ENCODE measurements at places on chromosomes 11 and 22.

DNA sequence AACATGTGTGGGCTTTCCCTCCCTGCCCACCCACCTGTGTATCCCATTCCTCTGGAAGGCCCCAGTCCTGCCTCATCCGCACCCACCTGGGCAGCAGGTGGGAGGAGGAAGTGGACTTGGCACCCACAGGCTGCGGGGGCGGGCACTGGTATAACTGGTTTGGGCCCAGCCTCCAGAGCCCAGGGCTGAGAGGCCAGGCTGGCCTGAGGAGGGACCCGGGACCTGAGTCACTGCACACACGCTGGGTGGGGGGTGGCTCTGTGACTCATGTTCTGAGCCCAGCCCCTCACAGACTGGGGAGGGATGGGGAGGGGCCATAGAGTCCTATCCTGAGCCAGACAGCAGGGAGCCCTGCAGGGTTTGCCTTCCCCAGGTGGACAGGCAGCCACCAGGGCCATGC is 16.7 kb downstream of the PHLDA2 start:
- DNase-seq: peak; percentile 83

GRCh38 chr11:46319074-46319453 is 28.2 kb upstream of the DGKZ start:
- DNase-seq: no peak

DNA sequence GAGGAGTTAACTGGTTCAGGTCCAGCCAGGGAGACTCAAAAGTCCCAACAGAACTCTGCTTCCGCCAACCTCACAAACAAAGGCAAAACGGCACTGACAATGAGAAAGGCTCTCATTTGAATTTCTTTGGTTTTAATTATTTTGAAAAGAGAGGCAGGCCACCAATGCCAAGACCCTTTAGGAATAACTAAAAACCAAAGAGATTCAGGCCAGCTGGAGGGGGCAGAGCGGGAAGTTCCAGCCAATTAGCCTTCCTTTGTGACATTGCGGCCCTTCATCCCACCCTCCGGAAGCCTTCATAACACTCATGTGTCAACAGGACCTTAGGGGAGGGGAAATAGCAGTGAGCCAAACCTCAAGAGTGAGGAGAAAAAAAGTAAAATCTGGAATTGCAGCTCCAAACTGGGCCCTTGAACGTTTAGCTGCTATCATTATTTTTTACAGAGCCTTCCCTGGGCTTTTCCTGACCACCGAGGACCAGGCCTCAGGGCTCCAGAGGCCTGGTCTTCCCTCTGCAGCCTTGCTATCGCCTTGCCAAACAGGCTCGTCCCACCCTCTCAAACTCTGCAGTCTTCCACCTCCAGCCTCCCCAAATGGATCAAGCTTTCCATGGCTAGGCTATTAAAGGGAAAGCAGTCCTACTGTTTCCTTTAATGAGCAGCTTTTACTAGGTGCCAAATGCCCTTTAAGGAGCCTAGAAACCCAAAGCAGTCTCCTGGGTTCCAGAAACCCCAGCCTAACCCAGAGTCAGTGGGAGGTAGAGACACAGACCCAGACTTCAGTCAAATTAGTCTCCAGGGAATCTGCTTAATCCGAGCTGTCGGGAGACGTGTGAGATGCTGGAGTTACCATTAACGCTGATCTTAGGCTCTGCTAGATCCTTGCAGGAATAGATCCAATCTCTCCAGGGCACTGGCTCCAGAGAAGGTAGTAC is 114.2 kb downstream of the CCDC34 start:
- peak; percentile 81 for DNase-seq

DNA sequence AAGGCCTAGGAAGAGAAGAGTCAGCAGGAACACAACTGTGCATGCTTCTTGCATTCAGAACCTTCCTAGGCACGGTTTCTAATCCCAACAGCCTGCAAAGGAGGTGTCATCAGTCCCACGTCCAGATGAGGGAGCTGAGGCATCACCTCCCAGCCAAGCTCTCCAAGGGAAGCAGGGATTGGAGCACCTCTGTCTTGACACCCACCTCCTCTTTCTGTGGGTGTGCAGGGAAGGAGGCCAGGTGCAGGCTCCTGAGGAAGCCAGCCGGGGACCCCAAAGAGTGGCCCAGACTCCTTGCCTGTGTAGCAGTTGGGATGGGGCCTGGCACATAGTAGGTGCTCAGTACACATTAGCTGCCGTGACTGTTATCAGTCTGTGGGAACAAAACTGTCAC is 2.0 kb downstream of the PNPLA5 start:
- DNase-seq: peak; percentile 12

DNA sequence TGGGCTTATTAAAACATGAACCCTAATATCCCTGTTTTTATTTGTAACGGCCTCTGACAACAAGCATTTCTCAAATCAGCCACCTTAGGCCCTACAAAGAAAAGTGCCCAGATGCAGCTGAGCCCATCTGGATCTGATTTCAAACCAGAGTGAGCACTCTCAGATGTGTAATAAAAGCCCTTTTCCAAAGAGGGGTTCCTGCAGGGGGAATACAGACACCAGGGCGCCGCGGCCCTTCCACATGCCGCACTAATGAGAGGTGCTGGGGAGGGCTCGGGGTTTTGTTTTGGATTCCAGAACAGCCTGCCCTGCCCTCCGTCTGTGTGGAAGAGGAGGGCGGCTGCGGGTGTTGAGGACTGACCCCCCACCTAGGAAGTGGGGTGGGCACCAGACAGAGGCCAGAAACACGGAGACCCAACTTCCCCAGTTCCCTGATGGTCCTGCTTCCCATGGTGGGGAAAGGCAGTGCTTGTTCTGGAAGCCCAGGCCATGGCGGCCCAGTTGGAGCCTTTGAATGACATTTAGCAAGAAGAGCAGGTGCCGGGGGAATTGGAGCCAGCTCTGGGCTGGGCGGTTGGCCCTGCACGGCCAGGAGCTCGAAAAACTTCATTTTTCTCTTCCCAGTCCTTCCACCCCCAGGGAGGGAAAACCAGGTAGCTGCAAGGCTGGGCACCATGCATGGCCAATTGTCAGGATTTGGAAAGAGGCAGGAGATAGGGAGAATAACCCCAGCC is 63.7 kb downstream of the MACROD1 start:
- peak; percentile 73 for DNase-seq

DNA sequence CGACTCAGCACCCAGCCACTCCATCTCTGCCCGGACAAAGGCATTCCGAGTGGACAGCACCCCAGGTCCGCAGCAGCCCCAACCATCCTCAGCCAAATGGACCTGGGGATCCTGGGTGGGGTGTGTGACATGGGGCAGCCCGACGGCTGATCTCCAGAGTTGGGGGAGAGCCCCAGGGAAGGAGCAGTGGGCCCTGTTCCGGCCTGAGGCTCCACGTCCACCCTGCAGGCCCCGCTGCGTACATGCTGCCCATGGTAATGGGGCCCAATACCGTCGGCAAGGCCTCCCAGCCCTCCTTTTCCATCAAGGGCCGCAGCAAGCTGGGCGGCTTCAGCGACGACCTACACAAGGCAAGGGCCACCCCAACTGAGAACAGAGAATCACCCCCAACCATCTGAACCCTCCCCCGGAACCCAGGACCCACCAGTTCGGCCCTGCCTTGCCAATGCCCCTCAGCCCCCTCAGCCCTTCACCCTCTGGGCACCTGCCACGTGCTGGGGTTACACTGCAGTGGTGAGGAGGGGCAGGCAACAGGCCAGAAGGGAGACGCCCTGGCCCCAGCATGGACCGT is 5.4 kb downstream of the SCGB1C1 start:
- DNase-seq: no peak

- peak; percentile 91 for DNase-seq
These were observed 63.4 kb downstream of the NRXN2 start for GRCh38 chr11:64659417-64660144.

DNA sequence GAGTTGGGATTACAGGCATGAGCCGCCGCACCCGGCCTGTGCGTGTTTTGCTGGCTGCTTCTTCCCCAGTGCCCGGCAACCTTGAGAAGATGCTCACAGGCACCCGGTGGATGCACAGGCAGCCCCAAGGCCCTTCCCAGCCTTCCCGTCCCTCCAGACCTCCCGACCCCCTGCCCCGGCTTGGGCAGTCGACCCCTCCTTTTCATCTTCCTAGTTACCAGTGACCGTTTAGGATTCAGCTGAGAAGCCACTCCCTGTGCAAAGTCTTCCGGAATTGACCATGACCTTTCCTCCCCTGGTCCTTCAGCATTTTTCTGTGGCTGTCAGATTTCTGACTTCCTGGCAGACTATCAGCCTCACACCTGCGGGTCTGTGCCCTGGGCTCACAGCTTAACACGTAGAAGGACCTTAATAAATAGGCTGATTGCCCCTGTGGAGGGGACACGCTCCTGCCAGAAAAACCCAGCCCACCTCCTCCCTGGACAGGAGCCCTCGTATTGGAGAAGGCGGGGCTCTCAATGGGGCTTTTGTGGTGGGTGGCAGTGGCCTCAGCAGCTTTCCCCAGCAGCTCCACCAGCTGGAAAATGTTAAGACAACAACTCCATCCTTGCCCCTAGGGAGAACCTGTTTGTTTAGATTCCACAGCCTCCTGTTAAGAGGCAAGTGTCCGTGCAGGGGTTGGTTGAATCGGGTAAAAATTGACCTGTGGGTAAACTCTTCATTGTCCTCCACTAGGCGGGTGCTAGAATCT is 10.4 kb upstream of the ANO1 start:
- DNase-seq: no peak

DNA sequence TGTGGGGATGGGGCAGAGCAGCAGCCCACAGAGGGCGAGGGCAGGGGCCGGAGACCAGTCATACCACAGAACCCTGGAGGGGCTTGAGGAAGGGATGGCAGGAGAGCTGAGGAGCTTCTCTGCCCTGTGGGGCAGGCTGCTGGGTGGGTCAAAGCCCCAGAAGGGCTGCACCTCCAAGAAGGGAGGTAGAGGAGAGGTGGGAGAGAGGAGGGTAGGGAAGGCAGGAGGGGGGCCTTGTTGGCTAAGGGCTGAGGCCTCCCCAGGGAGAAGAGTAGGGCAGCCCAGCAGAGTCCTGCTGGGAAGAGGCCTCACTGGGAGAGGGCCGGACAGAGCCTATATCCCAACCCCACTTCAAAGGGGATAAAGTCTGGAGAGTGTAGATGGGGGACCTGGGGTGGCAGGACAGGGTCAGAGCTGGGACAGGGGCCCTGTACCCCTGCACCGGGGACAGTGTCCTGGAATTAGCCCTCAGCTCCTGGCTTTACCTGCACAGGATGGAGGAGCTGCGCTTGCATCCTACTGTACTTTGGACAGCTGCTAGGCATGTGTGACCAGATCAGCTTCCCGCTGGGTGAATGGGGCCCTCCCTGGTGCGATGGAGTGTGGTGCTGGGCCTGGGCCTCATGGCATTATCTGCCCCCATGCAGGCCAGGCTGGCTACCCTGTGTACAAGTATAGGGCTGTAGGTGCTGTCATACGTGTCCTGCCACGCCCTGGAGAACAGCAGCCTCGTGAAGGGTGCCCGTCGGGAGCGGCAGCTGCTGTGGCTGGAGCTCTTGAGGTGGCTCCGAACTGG is 7.3 kb downstream of the DGCR6L start:
- DNase-seq: no peak

DNA sequence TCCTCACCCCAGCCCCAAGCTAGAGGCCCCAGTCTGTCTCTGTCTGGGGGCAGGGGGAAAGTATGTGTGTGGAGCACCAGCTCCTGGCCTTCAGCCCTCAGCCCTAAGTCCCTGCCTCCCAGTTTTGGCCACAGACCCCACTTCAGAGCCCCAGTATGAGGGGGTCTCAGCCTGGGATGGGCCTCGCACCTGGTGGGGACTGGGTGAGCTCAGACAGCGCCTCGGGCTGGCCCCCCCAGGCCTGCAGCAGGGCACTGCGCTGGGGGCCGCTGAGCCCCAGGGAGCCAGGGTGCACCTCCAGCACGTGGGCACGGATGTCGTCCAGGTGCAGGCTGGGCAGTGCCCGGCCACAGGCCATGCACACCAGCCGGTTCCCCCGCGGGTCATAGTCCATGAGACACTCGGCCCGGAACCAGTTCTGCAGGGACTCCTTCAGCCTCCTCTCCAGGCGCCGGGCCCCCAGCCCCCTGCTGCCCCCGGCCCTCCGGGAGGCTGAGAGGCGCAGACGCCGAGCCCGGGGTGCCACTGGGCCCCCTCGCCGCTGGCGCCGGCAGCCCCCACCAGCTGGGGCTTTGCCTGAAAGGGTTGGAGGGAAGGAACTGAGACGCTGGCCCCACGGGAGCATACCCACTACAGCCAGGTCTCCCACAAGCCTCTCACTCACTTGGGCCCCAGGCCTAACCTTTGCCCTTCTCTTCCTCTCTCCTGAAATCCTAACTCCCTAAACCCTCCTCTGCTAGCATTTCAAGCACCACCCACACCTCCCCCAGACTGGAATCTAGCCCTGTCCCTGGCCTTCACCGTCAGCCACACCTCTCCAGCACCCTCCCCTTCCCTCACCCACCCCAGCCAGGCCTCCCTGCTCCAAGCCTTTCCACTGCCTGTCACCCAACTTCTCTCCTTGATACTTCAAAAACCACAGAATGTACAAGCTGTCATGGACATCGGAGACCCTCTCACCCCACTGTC is 3.6 kb downstream of the ZFTA start:
- DNase-seq: no peak

- peak; percentile 80 for DNase-seq
These were observed at the start of gene DGKZ for GRCh38 chr11:46346886-46347636. Gene DGKZ, plus strand, starts transcription at chr11:46347463. Its CDS starts 197 bp downstream, at chr11:46347660.

DNA sequence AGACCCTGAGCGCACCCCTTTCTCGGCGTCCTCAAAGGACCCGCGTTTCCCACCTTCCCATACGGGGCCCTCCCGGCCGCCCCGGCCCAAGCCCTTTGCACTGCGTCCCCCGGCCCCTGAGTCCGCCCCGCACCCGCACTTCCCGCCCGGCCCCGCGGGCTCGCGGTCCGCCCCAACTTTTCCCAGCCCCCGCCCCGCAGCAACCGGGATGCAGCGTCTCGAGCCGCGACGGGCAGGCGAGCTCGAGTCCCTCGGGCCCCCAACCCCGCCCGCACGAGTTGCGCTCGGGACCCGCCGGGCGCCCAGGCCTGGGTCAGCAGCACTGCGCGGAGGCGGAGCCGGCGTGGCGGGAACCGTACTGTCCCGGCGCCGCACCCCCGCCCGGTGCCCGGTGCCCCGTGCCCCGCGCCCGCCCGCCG is 371 bp downstream of the SMCO4 start:
- DNase-seq: no peak

GRCh38 chr11:111063726-111064517 is 181.6 kb upstream of the POU2AF2 start:
- peak; percentile 18 for DNase-seq

GRCh38 chr11:94926271-94926625 is 47.1 kb downstream of the CWC15 start:
- DNase-seq: peak; percentile 54

GRCh38 chr11:72075109-72075508 is 5.2 kb downstream of the NUMA1 start:
- DNase-seq: peak; percentile 37

All from fibroblast of skin of abdomen (primary cell).